ENCODE measurements at places on chromosomes 11 and 22.

DNA sequence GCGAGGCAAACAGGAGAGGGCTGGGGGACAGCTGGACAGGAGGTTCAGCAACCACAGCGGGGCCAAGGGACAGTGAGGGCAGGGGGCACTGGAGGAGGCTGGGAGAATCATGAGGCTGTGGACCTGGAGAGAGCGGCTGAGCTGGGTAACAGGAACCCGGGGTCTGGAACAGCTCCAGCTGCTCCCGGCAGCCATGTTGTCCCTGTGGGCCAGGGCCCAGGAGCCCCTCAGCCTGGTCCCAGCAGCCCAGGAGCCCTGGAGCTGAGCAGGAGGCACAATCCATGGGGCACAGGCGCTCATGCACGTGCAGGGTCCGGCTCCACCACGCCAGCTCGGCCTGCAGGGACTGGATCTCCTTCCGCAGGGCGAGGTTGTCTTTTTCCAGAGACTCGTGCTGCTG is 7.4 kb downstream of the BATF2 start:
- DNase-seq: no peak

- DNase-seq: no peak
These were observed 103.8 kb downstream of the CEP164 start for GRCh38 chr11:117431436-117431835.

DNA sequence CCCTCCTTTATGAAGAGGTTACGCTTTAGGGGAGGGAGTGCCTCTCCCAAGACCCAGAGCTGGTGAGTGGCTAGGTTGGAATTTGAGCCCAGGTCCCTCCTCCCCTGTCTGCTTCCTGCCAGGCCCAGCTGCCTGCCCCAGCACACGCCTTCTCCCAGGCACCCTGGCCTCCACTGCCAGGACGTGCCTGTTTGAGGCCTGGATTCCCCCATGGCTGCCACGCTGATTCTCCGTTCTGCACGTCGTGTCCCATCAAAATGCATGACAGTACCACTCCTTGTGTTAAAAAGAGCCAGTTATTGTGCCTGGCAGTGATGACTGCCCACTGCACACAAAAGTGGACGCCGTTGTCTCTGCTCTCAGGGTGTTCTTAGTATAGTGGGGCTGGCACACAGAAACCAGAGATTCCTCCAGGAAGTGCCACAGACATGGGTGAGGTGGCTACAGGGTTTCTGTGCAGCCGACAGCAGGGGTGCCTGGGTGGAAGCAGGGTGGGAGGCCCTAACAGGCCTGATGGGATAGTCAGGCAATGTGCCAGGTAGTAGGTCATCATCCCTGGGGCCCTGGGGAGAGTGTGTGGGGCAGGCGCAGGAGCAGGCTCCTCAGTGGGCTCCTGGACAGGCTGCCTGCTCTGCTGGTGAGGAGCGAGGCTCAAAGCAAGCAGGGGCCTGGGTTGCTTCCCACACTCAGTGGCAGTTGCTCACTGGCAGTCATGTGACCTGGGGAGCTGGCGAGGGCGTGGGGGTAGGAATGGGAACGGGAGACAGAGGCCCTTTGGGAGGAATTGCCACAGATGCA is 24.2 kb downstream of the MED15 start:
- no peak for DNase-seq

DNA sequence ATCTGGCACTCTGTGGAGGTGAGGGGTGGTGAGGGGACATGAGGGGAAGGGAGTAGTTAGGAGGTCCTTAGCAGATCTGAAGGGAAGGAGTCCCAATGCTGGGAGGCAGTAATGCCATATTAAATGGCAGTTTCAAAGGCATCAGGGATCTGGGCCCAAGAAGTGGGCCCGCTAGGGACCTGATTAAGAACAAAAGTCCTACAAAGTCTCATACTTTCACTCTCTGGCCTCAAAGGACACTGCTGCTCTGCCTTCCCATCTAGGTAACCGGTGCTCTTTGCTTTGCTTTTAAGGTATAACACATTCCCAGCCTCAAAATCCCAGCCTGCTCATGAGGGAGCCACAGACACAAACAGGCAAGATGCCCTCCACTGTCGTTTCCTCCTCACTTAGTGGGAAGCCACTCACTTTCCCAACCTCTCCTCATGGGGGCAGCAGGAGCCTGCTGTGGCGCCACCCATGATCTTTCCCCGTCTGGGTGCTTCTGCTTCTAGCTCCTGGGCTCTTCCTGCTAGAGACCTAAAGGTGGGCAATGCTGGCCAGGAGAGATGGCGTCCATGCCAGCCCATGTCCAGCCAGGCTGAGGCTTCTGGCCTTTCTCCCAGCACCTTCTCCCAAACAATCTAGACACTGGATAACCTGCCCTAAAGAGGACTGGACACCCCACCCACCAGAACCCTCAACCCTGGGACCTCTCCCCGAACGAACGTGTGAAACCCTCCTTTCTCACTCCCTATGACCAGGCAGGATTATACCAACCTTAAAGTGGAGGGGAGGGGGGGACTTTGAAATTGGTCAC is 68.3 kb downstream of the PLEKHA7 start:
- peak; percentile 70 for DNase-seq

- no peak for DNase-seq
These were observed 129.2 kb downstream of the MPPED1 start for GRCh38 chr22:43541022-43541421.

- DNase-seq: no peak
These were observed 2216.6 kb upstream of the RAG2 start for GRCh38 chr11:38814670-38815069.

GRCh38 chr11:128399251-128400121 is 187.9 kb downstream of the ETS1 start:
- no peak for DNase-seq

- DNase-seq: peak; percentile 57
These were observed 4.6 kb downstream of the PHOX2A start for GRCh38 chr11:72239313-72239848.

DNA sequence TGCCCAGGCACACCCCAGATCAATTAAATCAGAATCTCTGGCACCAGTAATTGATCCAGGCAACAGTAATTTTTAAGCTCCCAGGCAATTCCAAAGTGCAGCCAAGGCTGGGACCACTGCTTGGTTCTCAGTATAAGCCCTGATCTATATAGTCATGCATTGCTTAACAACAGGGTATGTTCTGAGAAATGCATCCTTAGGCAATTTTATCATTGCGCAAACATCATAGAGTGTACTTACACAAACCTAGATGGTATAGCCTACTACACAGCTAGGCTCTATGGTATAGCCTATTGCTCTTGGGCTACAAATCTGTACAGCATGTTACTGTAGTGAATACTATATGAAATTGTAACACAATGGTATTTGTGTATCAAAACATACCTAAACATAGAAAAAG is 651 bp upstream of the C11orf42 start:
- no peak for DNase-seq

DNA sequence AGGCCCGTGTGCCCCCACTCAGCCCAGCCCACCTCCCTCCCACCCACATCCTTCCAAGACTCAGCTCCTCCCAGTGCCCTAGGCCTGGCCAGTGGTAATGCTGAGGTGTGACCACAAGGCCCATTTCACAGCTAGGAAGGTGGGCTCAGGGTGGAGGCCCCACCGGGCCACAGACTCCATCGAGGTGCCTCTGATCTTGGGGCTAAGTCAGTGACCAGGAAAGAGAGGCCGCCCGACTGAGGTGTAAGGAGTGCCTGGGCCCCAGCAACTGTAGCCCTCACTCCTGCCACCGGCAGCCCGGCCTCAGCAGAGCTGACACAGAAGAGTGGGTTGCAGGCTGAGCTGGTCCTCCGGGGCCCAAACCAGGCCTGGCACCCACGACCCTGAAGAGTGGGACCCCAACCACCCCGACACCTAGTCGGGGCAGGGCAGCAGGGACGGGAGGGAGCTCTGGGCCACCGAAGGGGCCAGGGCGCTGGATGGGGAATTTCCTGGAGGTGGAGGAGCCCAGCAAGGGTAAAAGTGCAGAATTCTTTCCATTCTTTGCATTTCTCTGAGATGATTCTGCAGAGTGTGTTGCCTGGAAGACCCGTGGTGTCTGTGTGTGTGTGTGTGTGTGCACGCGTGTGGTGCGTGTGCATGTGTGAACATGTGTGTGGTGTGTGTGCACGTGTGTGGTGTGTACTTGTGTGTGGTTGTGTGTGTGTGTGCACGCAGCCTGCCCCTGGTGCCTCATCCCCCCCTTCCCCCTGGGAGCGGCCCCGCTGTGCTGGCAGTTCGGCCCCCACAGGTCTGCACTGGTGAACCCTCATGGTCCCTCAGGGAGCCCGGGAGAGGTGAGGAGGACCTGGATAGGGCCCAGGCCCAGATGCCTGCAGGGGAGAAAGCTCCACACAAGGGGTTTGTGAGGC is 8.3 kb upstream of the PIM3 start:
- DNase-seq: no peak

- DNase-seq: peak; percentile 73
These were observed 14.1 kb downstream of the C11orf24 start for GRCh38 chr11:68257477-68258362.

DNA sequence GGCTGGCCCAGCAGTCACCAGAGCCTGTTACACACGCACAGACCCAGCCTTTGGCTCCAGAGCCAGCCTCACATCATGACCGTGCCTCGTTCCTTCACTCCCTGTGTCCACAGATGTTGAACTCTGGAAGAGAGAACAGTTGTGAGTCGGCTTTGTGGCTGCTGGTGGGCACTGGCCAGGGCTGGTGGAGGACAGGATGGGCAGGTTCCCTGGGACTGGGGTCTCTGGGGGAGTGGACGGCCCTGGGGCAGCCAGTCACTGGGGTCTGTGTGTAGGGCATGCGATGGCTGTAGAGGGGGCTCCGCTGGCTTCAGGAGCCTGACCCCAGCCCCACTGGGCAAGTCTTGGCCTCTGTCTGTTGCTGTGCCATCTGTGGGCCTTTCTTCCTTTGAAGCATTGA is 1070.1 kb downstream of the BRD1 start:
- DNase-seq: no peak

- no peak for DNase-seq
These were observed 19.3 kb upstream of the BDNF start for GRCh38 chr11:27719546-27719925.

DNA sequence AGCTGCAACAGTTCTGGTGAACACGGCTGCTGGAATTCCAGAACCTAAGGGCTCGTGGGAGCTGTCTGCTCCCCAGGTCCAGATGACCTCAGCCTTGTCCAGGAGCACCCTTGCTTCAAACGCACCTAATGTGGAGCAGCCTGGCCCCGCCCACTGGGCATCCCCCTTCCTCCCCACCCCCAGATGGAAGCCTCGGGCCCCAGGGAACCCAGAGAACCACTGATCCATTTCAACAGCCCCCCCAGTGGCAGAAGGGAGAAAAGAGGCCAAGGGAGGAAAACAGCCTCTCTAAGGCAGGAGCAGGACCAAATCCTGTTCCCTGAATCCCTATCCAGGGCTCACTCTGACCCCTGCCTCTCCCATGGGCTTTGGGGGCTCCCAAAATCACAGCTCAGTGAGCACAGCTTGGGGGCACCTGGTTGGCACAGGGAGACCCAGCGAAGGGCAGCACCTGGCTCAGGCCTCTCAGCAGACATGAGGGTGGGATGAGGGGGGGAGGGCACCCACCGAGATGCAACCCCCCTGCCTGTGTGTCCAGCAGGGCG is 1.2 kb downstream of the CYTH4 start:
- DNase-seq: no peak

DNA sequence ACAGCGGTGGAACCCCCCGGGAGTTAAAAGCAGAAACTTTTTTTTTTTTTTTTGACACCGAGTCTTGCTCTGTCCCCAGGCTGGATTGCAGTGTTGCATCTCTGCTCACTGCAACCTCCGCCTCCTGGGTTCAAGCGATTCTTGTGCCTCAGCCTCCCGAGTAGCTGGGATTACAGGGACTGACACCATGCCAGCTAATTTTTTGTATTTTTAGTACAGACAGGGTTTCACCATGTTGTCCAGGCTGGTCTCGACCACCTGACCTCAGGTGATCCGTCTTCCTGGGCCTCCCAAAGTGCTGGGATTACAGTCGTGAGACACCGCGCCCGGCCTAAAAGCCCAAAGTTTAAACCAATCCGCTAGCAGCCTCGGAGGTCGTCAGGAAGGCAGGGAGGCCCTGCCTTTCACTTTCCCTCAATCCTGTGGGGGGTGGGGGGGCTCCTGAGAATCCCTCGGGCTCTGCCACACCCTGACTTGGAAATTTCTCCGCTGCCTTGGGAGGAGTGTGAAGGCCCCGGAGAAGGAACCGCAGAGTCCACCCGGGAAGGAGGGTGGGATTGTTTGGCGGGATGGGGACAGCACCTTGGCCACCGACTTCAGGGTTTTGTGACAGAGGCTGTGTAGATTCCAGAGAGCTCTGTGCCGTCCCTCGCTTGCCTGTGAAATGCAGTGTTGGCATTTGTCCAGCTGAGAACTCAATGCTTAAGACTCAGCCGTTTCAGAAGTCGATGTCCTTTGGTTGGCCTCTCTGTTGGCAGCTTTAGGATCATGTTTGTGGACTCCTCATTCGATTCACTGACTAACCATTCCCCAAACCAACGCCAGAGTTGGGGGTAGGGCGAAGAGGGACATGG is 1.0 kb downstream of the ARHGAP8 start:
- no peak for DNase-seq

- no peak for DNase-seq
These were observed 14.6 kb downstream of the MRGPRD start for GRCh38 chr11:68965901-68966853.

DNA sequence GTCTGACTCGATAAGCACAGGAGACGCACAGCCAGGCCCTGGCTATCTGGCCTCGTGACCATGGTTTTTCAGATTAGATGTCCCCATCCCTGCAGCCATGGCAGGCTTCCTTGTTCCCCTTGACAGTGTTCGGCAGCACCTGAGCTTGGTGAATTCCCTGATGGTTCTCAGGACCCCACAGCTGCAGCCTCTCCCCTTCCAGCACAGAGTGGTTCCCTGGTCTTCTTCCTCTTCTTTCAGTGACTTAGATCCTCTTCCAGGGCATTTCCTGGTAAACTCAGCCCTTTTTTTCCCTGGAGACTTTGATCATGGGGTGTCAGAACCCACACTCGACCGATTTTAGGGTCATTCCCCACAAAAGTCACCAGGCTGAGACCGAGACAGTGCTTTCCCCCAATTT is 14.5 kb downstream of the GLB1L3 start:
- no peak for DNase-seq

DNA sequence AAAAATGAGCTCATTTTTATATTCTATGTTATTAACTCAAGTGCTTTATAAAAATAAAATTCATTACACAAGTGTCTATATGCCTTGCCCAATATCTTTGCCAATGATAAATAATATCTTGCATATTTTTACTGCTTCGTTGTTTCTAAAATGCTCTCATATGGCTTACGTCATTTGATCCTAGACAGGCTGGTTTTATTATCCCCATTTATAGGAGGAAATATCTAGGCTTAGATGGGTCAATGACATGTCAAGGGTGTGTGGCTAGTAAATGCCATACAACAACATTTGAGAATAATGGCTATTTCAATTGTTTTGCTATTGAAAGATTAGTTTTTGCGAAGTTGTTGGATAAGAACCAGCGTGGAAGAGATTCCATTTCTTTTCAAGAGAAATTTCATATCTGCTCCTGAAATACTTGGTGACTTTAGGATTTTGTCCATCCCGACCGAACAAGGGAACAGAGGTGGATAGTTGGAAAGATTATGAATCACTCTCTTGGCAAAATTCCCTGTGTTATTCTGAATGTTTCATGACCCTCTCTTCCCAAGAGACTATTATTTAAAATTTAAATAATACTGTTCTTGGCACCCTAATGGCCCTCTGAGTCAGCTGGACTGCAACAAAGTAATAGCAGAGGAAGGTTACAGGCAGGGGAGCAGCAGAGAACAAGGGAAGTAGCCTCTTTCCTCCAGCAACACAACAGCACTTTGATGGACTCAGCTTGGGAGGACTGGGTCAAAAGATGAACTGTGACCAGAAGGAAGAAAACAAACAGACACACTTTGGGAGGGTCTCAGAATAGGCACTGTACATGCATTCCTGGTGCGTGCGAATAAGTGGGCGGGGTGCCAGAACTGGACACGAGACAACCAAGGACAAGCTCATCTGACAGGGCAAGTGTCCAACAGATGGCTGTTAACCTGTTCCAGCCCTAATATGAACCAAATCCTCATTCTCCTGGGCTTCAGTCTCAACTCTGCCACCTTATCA is 94.5 kb downstream of the ME3 start:
- no peak for DNase-seq

All from GM18507 (cell line).